ENCODE measurements at places on chromosomes 2 and 18.

DNA sequence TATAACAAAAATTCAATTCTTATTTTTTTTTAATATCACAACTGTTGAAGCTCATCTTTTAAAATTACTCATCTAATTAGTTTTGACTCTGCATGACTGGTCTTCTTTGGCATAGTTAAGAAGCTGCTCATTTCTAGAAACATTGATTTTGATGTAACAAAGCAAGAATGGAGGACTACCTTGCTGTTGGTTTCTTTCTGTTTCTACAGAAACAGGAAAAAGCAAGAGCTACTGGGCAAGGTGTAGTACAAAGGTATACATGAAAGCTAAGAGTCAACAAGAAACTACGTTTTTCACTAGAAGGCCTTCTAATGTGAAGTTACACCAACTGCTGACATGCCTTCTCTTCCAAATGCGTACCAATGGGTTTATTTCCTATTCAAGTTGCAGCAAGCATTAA is 90.6 kb upstream of the SYT4 start:
- DNase-seq, result no peak

DNA sequence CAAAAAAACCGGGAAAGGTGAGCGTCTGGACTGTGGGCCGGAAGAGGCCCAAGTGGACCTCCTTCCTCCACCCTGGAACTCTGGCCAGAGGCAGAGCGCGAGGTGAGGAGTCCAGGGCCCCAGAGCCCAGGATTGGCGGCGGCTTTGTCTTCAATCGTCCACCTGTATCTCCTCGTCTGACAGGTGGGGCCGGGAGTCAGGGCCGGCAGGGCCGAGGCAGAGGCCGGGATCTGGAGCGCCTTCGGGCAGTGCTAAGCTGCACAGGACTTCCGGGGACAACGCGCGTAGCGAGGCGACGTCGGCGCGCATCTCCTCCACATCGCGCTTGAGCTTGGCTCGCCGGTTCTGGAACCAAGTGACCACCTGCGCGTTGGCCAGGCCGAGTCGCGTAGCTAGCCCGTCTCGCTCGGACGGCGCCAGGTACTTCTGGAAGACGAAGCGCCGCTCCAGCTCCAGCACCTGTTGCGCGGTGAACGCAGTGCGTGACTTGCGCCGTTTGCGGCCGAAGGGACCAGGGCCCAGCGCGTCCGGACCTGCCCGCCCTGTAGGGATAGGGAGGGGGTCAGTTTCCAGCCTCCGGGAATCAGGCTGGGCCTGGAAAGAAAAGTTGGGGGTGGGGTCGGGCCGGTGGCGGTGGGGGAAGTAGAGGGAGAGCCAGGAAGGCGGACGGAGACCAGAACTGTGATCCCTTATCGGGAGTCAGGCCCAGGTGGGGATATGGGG is 1.5 kb downstream of the LBX2 start:
- no peak for DNase-seq

GRCh38 chr2:67510745-67511144 is 113.6 kb downstream of the ETAA1 start:
- DNase-seq, result no peak

DNA sequence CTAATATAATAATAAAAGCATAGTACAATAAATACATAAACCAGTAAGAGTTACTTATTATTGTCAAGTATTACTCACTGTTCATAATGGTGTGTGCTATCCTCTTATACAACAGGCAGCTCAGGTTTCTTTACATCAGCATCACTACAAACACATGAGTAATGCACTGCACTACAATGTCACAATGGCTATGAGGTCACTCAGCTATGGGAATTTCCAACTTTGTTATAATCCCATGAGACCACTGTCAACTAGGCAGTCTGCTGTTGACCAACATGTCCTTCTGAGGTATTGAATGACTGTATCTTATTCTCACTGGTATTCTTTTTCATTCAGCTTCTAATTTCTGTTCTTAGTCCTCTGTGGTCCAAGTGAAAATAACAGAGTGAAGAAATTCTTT is 250.4 kb upstream of the DSEL start:
- DNase-seq, result no peak

DNA sequence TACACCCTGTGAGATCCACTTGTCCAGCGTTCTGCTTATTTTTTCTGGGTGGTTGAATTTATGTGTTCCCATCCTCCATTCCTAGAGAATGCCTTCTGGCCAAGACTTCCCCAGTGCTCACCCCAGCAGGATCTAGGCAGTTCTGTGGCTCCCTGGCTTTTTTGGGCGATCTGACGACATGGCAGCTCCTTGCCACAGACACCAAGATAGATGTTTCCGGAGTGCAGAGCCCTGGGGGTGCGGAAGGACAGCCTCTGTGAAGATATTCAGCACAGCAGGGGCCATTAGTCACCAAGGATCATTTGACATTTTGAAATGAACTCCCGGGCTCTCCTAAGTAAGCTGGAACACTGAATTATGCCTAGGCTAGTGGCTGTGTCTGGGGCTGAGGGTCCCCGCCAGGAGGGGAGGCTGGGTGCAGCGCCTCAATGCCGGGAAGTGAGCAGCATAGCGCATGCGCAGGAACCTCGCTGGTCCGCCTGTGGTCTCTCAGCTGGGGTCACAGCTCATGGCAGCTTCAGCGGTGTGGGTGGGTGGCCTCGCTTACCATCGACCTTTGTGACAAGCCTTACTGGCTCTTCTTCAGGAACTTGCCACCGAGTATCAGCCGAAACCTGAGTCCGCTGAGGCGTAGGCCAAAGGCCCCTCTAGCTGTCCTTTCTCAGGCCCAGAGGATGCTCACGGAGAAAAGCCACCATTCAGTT is 60.3 kb downstream of the MEX3C start:
- no peak for DNase-seq

GRCh38 chr2:217538719-217539118 is 464.1 kb downstream of the TNS1 start:
- DNase-seq, result no peak

Measured in activated CD8-positive, alpha-beta memory T cell treated with anti-CD3 and anti-CD28 coated beads for 1 hour (primary cell).